ENCODE measurements at places on chromosomes 4 and X.

DNA sequence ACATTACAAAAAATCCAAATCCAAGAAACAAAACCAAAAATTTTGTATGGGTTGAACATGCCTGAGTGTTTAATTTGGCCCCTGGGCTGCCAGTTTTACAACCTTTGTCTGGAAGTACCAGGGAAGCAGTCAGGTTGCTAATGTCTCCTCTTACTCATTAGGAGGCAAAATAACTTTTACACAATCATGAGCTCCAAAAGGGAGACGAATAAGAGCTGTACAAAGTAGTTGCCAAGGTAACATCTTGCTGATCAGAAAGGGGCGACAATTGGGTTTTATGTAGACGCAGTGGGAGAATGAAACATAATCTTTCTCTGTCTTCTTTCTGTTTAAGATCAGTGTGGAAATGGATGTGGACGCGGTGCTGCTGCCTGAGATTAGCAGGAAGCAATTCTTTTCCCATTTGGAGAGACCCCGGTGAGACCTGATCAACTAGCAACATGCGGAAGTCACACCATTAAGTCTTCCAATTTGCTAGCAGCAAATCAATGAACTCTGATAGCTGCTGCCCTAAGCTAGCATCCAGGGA is 90.7 kb upstream of the IGFBP7 start:
- DNase-seq: no peak

- DNase-seq: no peak
Measured at GRCh38 chrX:40061871-40062524, 35.8 kb downstream of the BCOR start.

GRCh38 chr4:7201420-7202305 is 9.3 kb downstream of the SORCS2 start:
- no peak for DNase-seq

DNA sequence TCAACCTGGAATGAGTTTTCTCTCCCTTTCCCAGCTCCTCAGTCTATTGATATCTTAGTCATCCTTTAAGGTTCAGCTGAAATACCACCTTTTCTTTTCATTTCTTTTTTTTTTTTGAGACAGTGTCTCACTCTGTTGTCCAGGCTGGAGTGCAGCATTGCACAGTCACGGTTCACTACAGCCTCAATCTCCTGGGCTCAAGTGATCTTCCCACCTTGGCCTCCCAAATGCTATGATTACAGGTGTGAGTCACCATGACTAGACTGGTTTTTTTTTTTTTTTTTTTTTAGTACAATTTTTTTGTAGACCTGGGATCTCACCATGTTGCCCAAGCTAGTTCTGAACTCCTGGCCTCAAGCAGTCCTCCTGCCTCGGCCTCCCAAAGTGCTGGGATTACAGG is 28.9 kb downstream of the AFF1 start:
- DNase-seq: no peak

GRCh38 chr4:81664079-81664478 is 192.4 kb upstream of the RASGEF1B start:
- DNase-seq: no peak

- no peak for DNase-seq
Measured at GRCh38 chr4:42302348-42302747, 94.9 kb upstream of the SHISA3 start.

GRCh38 chr4:154124539-154125255 is 335.8 kb upstream of the SFRP2 start:
- no peak for DNase-seq

DNA sequence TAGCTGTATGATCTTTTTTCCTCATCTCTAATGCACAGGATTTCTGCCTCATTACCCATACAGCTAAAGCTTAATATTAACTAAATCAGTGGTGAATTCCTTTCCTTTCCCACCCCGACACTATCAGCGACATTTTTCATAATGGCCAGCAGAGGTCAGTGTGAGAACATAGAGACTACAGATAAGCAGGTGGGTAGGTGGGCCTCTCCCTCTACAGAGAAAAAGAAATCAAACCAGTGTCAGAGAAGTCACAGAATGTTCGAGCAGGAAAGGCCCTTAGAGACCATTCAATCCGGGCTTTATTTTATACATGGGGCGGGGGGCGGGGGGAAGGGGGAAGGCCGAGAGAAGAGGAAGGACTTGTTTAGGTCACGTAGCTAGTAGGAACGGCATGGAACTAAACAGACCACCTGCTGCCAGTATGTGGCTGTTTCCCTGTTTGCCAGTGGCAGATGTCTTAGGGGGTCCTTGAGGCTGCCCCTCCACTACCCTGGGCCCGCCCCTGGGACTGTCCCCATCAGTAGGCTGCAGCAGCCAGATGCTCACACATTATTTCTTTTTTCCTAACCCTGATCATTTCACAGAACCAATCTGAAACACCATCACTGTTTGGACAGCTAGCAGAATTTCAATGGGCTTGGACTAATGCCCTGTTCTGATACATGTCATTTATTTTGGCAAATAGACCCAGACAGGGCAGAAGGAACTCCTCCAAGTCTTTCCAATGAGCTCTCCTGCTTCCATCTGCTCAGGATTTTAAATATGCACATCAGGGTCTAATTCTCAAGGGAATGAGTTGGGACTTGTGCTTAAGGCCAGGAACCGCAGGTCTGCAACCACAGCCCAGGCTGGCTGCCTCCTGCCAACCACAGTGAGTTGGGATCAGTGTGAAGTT is 133.4 kb downstream of the ATG4A start:
- DNase-seq: peak; percentile 14

DNA sequence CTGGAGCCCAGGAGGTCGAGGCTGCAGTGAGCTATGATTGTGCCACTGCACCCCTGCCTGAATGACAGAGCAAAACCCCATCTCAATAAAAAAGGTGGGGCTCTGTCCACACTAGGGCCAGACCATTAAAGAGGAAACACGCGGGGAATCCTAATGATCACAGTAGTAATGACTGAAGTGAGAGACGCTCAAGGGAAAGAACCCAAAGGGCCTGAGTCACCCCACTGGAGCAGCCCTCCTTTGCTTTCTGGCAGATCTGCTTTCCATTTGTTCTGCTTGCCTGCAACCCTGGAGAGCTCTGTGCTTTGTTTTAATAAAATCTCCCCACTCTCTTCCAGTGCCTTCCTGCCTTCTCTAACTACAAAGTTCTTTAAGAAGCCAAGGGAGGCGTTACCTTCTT is 5.0 kb downstream of the TFDP3 start:
- no peak for DNase-seq

GRCh38 chr4:67327245-67328017 is 217.9 kb downstream of the CENPC start:
- DNase-seq: peak; percentile 51

DNA sequence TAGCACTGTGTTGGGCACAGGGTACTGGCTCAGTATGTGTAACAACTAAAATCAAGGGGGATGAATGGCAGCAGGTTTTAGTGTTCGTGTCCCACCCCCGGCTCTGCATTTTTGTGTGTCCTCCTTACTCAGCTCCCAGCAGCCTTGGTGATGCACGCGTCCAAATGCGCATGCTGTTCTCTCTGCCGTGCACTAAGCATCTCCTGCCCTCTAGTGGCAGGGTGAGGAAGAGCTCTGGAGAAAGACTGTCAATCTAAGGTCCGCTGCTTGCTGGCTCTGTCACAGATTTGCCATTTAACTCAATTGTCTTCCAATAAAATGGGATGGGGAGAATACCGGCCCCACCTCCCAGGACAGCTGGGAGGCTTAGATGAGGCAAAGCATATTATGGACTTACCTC is 61.4 kb downstream of the WFS1 start:
- no peak for DNase-seq

DNA sequence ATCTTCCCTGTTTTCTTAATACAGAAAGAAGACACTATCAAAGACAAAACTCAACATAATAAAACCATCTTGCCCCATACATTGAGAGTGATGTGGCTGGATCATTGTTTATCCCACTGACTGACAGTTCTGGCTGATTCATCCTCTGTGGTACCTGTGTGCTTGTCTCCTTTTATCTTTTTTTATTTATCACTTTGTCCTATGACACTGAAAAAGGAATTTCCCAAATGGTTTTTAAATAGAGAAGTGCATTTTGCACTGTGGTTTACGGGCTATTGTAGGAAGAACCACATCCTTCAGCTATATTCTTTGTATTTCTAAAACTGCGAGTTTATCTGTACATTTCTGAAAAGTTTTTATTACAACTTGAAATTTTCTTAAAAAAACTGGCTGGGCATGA is 15.0 kb downstream of the TTC29 start:
- no peak for DNase-seq

- DNase-seq: no peak
Measured at GRCh38 chrX:23729214-23729613, 13.9 kb downstream of the ACOT9 start.

- DNase-seq: no peak
Measured at GRCh38 chr4:18675586-18676525, 654.3 kb upstream of the LCORL start.

- DNase-seq: no peak
Measured at GRCh38 chr4:152938237-152938947, 2.3 kb downstream of the FHDC1 start.

DNA sequence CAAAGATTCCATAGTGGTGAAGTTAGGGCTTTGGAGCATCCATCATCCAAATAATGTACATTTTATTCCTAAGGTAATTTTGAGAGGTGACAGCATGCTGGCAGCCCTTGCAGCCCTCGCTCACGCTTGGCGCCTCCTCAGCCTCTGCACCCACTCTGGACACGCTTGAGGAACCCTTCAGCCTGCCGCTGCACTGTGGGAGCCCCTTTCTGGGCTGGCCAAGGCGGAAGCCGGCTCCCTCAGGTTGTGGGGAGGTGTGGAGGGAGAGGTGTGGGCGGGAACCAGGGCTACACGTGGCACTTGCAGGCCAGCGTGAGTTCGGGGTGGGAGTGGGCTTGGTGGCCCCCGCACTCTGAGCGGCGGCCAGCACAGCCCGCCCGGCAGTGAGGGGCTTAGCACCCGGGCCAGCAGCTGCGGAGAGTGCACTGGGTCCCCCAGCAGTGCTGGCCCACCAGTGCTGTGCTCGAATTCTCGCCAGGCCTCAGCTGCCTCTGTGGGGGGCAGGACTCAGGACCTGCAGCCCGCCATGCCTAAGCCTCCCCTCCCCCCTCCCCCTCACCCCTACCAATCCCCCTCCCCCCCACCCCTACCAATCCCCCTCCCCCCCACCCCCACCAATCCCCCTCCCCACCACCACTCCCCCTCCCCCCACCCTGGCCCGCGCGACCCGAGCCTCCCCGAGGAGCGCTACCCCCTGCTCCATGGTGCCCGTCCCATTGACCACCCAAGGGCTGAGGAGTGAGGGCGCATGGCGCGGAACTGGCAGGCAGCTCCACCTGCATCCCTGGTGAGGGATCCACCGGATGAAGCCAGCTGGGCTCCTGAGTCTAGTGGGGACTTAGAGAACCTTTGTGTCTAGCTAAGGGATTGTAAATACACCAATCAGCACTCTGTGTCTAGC is 37.0 kb upstream of the DKK2 start:
- DNase-seq: no peak

DNA sequence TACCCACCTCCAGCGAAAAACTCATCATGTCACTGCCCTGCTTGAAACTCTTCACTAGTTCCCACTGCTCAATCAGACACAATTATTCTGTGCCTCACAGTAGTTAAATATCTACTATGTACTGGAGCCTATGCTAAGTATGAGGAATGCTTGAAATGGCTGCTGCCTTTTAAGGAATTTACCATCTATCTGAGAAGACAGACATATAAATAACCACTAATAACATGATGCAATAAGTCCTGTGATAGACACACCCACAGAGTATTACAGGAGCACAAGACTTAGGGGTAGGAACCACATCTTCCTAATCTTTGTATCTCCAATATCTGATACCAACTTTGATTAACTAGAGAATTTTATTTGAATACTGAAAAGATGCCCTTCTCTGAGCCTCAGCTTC is 21.1 kb downstream of the SLC25A53 start:
- no peak for DNase-seq

GRCh38 chrX:45900766-45901615 is 644.2 kb downstream of the ZNF674 start:
- no peak for DNase-seq

GRCh38 chr4:84493092-84493850 is 5.8 kb downstream of the NKX6-1 start:
- DNase-seq: no peak

- DNase-seq: no peak
Measured at GRCh38 chr4:113065629-113066028, 16.2 kb downstream of the ANK2 start.

DNA sequence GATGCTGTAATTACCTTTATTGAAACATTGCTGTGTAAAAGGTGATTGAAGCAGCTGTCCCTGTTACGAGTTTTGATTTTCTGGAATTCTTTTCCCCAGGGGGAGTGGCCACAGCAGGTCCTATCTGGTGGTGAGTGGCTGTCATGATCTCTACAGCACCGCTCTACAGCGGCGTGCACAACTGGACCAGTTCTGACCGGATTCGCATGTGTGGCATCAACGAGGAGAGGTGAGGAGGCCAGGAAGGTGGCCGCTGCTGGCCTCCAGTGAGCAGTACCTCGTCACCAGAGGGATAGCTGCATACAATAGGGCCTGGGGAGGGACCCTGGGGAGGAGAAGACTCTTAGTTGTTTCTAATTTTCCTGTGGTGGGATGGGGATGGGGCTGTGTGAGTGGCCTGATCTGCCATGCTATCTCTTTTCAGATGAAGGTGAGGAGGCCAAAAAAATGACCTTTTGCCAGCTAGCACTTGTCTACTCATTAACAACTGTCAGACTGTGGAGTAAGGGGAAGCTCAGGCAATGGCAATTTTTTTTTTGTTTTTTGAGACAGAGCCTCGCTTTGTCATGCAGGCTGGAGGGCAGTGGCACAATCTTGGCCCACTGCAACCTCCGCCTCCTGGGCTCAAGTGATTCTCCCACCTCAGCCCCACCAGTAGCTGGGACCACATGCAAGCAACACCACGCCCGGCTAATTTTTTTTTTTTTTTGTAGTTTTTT is 22.8 kb downstream of the BCORL1 start:
- DNase-seq: no peak

GRCh38 chr4:99504804-99505502 is 5.9 kb upstream of the C4orf17 start:
- no peak for DNase-seq

DNA sequence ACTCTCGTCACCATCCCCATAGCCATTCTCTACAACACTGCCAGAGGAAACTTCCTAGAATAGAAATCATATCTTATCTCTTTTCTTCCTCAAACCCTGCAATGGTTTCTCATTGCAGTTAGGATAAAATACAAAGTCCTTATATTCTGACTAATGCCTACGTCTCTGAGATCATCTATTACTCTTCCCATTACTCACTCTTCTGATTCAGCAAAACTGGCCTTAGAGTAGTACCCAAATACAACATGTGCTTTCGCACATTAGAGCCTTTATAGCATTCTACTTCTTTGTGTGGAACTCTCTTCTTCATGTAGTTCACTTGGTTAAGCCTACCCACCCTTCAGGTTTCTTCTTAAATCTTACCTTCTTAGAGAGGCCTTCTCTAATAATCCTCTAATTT is 28.0 kb downstream of the LHFPL1 start:
- DNase-seq: no peak

GRCh38 chr4:33494150-33494549 is 2750.2 kb downstream of the ARAP2 start:
- DNase-seq: no peak

- DNase-seq: no peak
Measured at GRCh38 chrX:19879181-19879580, 8.2 kb downstream of the SH3KBP1 start.
